ENCODE measurements at places on chromosomes 11 and 22. TPM values are rescaled to one million over a fixed set of nuclear protein-coding genes. Genes with fewer than 3 reads are reported as not detected.
A peak's percentile ranks its signal among the peaks of the same experiment; 100 is the strongest.

DNA sequence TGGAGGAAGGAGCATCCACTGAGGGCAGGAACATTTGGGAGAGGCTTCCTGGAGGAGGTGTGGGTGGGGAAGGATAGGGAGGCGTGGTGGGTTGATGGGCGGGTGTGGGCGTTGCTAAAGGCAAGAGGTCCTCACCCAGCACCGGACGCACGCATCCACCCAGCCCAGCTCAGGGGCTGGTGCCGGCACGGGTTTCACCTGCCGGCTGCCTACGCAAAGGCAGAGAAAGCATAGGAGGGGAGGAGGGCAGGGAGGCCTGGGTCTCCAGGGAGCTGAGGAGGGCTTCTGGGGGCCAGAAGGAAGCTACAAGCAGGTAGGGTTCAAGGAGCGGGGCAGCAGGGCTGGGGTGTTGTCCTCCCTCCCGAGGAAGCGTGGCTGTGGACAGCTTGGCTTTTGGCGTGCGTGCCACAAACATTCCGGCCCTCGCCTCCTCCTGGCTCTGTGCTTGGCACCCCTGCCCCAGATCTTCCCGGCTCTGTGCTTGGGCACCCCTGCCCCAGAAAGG lies 7.8 kb downstream of the SSH3 start:
- DNase-seq = no peak

GRCh38 chr22:36737776-36738175 lies 34.2 kb upstream of the CACNG2 start:
- no peak for DNase-seq

GRCh38 chr11:77171885-77172665 lies 44.0 kb downstream of the MYO7A start:
- DNase-seq = no peak

- DNase-seq = peak; percentile 75
Observed at GRCh38 chr11:74255741-74256375, 55.6 kb downstream of the P4HA3 start.

ANGPTL5 gene
- polyA plus RNA-seq = 0.11 TPM

- peak; percentile 82 for DNase-seq
Observed at GRCh38 chr11:31412946-31413345, 43.3 kb downstream of the DNAJC24 start.

TSKU gene
- 4.5 TPM for polyA plus RNA-seq

DNA sequence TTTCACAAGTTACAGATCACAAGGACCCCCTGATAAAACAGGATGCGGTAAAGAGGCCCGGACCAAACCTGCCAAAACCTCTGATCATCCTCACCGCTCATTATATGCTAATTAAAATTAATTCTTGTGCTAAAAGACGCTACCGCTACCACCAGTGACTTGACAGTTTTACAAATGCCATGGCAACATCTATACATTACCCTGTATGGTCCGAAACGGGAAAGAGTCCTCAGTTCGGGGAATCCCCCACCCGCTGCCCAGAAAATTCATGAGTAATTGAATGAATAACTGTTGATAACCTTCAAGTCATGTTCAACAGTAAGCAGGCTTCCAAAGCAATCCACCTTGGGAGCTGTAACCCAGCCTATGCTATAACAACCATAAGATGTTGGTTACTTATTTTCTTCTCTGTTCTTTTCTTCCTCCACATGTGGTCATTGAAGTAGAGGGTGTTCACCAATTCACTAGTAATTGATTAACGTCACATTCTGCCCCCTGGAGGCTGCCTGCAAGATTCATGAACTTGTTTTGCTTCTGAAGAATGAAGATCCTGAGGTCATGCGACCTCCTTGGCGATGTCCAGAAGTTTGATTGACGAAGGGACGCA lies 20.6 kb downstream of the APOBEC3H start:
- DNase-seq = peak; percentile 38

- no peak for DNase-seq
Observed at GRCh38 chr22:33746501-33746928, 173.8 kb downstream of the LARGE1 start.

DNA sequence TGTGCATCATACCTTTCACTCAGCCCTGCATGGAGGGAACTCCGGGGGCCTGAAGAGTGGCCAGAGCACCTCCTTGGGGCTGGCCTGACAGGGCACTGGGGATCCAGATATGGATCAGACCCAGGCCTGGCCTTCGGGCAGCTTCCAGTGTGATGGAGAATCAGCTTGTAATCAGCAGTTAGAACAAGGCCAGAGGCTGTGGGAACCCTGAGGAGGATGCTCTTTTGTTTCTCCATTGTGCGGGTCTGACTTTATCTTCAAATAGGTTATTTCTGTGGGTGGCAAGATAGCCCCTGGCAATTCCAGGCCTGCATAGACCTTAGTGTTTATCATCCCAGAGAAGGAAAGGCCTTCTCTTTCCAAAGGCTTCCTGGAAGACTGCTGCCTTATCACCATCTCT lies 12.3 kb downstream of the DGAT2 start:
- no peak for DNase-seq

Data from fibroblast of lung (primary cell).